ENCODE measurements at places on chromosomes 1 and 21.

- no peak for DNase-seq
Observed at GRCh38 chr1:167404161-167404888, 114.0 kb downstream of the CD247 start.

- no peak for DNase-seq
Observed at GRCh38 chr1:51927029-51927428, 48.5 kb upstream of the NRDC start.

- no peak for DNase-seq
Observed at GRCh38 chr1:109757936-109758786, 5.6 kb downstream of the EPS8L3 start.

- DNase-seq = no peak
Observed at GRCh38 chr1:9985001-9985400, 12.0 kb upstream of the RBP7 start.

- no peak for DNase-seq
Observed at GRCh38 chr21:31142600-31142999, 104.3 kb upstream of the KRTAP19-8 start.

- no peak for DNase-seq
Observed at GRCh38 chr1:72369069-72369757, 86.9 kb upstream of the NEGR1 start.

DNA sequence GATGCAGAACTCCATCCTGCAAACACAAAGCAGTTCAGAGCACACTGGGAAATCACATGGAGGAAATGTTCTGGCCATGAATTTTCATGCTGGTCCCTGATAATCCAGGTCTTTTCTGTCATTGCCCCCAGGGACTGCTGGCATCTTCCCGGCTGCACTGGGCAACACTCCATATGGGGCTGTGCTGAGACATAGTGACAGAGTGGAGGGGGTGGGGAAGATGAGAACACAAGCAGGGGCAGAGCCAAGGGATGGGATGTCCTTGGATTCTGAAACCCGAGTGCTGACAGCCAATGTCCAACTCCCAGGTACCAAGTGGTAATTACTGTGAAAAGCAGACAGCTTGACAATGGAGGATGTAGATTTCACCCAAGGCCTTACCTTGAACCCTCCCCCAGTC lies 185.7 kb downstream of the HIVEP3 start:
- DNase-seq = no peak

- DNase-seq = no peak
Observed at GRCh38 chr21:44727321-44727720, 15.9 kb upstream of the TSPEAR start.

DNA sequence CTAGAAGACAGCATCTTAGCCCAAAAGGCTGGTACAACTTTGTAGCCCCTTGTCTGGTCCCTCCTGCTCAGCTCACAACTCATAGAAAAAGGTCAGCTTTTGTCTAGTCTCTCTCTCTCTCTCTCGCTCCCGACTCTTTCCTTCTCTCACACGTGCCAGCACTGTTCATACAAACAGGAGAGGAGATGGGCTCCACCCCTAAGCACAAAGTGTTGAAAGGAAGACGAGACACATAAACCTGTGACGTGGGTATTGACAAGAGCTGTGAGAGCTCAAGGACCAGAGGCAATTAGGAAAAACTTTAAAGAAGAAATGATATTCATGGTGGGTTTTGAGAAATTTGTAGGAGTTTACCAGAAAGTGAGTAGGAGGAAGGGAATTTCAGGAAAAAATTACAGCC lies 23.6 kb upstream of the KCNC4 start:
- DNase-seq = no peak

- DNase-seq = no peak
Observed at GRCh38 chr1:55636696-55637095, 421.5 kb upstream of the USP24 start.

DNA sequence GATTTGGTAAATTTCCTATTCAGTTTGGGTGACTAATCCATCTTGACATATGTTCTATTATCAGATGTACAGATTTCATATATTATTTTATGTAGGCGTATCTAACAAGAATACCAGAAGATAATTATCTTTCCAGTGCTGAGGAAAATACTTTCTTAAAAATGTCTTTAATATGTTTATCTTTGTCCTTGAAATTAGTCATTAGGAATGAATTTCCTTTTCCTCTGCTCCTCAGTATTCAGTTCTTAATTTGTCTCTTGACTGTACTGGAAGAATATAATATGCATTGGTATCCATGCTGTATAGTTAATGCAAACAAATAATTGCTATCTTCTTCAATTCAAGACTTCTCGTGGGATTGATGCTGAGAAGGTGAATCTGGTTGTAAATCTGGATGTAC lies 6.6 kb downstream of the DDX20 start:
- DNase-seq = no peak

GRCh38 chr21:36513430-36513829 lies 33.5 kb upstream of the CLDN14 start:
- no peak for DNase-seq
